Activated CD4-positive, alpha-beta T cell treated with anti-CD3 and anti-CD28 coated beads, Interleukin-2, amount 50 U/mL, for 48 hours (primary cell): ENCODE measurements at places on chromosomes 6 and 20.

DNA sequence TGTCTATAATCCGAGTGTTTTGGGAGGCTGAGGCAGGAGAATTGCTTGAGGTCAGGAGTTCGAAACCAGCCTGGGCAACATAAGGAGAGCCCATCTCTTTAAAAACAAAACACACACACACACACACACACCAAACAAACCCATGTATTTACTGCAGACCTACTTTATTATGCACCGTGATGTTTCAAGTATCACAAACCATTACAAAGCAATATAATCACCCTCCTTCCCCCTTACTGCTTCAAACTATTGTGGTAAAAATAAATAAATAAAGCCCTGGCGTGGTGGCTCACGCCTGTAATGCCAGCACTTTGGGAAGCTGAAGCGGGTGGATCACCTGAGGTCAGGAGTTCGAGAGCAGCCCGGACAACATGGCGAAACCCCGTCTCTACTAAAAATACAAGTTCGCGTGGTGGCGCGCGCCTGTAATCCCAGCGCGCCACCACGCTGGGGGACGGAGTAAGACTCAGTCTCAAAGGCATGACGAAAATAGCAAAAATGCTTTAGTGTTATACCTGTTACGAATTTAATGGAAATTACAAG, 1.5 kb downstream of the TBCC start:
- no peak for DNase-seq

DNA sequence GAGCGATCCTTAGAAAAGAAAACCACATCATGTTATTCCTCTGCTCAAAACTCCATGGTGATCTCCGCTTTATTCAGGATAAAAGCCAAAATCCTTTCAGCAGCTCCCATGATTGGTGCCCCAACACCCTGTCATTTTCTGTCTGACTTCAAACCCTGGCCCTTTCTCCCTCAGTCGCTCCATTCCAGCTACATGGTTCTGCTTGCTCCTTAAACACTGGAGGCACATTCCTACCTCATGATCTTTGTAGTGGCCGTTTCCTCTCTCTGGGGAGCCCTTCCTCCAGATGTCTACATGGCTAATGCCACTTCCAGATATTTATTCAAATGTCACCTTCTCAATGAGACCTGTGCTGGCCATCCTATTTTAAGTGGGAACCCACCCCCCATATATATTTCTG, 100.8 kb downstream of the CAP2 start:
- no peak for DNase-seq

GRCh38 chr20:49889001-49889934, 26.1 kb downstream of the SPATA2 start:
- no peak for DNase-seq

GRCh38 chr6:133436652-133437051, 195.5 kb downstream of the EYA4 start:
- DNase-seq, result no peak

DNA sequence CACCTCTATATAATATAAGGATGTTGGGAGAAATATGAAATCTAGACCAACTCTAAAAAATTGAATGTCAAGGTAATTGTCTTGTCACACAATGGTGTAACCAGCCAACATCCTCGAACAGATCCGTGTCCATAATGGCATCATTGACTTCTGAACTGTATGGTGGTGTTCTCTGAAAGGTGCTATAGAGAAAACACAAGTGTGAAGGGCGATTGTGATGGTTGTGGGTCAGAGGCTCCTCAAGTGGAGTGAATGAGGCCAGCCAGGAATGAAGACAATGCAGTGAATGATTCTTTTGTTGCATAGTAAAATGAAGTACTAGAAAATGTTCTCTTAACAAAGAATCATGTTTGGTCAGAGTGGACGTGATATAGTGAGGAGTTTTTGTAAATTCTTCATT, 58.3 kb downstream of the CARMIL1 start:
- no peak for DNase-seq

DNA sequence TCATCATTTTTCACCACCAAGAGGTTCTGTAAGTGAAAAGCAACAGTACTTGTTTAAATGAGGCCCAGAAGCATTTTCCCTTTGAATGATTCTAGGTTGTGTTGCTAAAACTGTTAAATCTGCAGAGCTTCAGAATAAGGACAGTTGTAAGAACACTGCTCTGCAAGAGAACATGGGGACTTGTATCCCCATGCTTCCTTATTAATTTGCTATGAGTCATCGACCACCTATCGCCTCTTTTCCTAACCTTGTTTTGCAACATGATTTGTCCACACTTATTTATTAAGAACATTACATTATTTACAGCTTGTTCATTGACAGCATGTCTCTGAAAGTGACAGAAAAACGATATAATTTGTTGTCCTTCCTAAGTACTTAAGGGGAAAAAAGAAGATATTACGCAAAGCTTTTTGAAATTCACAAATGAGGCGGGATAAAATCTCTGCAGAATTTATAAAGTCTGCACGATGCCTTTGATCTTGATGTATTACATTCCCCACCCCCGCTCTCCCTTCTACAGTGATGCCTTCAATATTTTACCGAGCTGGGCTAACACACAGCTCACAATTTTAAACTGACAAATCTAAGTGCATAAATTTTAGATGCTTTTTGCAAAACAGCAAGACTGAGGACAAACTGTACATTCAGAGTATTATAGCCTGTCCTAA, 220.0 kb upstream of the SPTLC3 start:
- no peak for DNase-seq

DNA sequence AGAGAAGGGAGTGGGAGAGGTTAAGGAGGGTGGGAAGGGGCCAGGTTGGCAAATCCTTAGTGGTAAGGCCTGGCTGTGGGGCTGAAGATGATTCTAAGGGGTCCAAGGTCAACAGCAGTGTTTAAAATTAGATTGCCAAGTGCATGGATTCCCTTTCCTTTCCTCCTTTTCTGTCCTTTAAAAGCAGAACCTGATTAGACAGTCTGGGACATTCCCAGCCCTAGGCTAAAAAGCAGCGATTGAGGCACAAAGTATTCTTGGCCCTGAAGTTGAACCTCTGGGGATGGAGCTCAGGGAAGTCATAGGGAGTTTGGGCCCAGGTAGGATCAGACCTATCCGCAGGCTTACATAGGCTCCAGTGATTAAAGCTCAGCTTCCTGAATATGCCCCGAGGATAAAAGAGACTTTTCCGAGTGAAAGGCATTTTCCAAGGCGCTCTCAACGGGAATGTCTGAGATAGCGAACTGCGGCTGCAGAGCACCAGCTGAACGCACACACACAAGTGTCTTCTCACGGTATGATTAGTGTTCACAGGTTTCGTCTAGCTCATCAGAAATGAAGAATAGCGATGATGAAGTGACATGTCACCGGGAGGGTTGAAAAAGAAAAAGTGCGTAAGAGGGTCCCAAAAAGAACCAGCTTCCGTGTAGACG, 787 bp upstream of the CARMIL1 start:
- DNase-seq, result no peak

- no peak for DNase-seq
Measured at GRCh38 chr6:135627092-135627715, 129.7 kb upstream of the AHI1 start.

DNA sequence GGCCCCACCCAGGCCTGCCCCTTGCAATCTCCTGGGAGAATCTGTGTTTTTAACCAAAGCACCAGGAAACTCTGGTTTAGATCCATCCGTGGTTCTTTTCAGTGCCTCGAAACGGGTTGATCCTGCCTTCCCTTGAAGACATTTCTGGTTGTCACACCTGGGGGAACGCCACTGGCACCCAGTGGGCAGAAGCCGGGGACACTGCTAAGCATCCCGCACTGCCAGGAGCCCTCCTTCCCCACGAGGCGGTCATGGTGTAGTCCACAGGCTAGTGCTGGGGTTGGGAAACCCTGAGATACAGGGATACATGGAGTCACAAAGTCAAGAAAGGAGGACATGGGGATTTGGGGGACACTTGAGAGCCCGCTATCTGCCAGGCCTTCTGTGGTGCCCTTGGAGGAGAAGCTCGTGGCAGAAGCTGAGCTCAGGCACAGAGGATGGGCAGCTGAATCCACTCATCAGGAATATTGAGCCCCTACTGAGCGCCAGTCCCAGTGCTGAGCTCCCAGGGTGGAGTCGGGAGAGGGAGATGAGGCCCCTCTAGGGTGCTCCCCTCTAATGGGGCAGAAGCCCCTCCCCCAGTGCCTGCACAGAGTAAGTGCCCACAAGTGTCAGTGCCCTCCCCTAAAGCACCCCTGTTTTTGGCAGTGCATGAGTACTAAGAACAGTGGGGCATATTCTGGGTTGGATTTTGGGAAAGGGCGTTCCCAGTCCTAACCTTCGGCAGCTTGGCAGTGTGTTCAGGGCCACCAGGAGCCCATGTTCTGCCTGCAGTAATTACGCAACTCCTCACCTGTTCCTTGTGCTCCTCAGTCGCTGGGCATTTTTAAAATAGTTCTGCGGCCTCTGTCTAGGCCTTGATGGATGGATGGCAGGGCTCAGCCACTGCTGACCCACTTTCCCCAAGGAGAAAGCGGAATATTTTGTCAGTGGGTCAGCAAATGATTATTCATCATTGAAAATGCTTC, 25.6 kb upstream of the PHACTR3 start:
- no peak for DNase-seq

GRCh38 chr6:106568530-106568929, 60.8 kb downstream of the RTN4IP1 start:
- no peak for DNase-seq

DNA sequence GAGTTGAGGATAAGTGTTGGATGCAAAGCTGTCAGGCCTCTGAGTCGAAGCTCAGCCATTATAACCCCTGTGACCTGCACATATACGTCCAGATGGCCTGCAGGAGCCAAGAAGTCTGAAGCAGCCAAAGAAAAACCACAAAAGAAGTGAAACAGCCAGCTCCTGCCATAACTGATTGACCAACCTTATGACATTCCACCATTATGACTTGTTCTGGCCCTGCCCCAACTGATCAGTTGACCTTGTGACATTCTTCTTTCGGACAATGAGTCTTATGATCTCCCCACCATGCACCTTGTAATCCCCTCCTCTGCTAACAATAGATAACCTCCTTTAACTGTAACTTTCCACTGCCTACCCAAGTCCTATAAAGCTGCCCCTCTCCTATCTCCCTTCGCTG, 133.7 kb upstream of the AGPAT4 start:
- no peak for DNase-seq

- no peak for DNase-seq
Measured at GRCh38 chr20:43710370-43711044, 16.3 kb downstream of the GTSF1L start.

DNA sequence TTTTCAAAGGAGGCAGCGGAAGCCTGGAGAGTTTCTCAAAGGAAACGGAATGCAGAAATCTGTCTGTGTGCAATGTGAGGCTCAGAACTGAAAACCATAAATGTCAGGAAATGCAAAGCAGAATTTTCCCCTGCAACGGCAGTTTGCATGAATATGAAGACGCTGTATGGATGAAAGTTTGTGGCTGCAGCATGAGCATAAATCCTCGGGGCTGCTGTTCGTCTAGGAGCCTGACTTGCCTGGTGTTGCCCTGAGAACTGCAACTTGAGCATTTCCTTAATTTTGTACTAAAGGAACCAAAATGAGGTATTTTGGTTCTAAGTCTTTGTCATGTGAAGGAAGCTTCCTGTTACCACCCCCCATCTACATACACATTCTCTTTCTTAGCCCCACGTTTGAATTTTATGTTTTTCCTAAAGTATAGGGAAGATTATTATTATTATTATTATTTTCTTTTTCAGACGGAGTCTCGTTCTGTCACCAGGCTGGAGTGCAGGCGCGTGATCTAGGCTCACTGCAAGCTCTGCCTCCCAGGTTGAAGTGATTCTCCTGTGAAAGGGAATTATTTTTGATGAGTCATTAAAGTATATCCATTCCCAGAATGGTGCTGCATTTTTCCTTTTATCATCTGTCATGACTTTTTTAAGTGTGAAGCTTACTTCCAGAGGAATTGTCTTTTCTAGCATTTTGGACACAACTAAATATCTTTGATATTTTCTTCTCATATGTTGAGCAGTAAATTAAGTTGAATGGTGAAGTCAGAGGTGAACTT, 33.1 kb downstream of the MTHFD1L start:
- no peak for DNase-seq

DNA sequence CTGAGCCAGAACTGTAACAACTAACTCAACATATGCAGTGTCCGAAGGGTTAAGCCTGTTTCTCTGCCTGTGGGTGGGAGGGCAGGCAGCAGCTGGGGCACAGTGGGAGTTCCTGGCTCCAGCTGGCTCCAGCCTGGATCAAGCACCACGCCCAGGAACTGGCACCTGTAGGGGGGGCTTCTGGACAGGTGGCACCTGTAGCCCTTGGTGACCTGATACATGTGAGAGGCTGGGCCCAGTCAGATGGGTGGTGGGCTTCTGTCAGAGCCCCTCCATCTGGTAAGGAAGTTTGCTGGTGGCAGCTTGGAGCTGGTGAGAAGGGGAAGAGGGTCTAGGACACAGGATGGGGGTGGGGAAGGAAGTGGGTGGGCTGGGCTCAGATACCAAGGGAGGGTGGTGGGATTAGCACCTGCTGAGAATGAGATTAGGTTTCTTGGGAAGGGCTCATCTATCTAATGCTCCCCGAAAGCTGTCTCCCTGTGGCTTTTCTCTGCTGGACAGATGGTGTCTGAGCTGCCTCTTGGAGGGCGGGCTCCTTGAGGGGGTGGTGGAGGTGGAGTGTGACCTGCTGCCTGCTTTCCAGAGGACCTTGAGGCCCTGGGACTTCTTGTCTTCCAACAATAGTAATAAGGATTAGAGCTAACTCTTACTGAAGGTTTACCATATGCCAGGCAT, 28.5 kb downstream of the BCL2L1 start:
- no peak for DNase-seq

GRCh38 chr6:131182991-131183425, 47.7 kb downstream of the AKAP7 start:
- no peak for DNase-seq

DNA sequence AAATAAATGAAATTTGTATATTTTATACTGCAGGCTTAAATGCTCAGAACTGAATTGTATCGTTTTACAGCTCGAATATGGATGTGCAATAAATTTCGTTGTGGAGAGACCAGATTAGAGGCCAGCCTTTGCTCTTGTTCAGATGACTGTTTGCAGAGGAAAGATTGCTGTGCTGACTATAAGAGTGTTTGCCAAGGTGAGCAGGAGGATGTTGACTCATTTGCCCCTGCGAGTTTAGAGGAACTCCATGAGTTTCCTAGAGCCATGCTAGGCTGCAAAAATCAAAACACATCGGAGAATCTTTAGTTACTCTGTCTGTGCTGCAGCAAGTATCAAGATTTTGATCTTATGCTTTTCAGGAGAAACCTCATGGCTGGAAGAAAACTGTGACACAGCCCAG, 15.4 kb downstream of the ENPP3 start:
- DNase-seq, result no peak
